ENCODE measurements at places on chromosomes 7 and 10.
A peak's percentile ranks its signal among the peaks of the same experiment; 100 is the strongest.

- no peak for DNase-seq
- H3K4me1 ChIP-seq, result no peaks in the 10 kb centered on the region
- H3K27ac ChIP-seq, result no peak overlapping the region
- no peaks in the 10 kb centered on the region for H3K27me3 ChIP-seq
- H3K4me3 ChIP-seq, result no peak overlapping the region
- H3K36me3 ChIP-seq, result no peaks in the 10 kb centered on the region
Measured at GRCh38 chr7:108234281-108234680, 104.1 kb upstream of the LAMB4 start.

GRCh38 chr7:106289848-106290247, 5.1 kb upstream of the NAMPT start:
- H3K27ac ChIP-seq, result no peak overlapping the region
- DNase-seq, result no peak
- H3K4me1 ChIP-seq, result no peaks in the 10 kb centered on the region
- H3K27me3 ChIP-seq, result no peaks in the 10 kb centered on the region
- no peak overlapping the region for H3K4me3 ChIP-seq
- no peaks in the 10 kb centered on the region for H3K36me3 ChIP-seq

GRCh38 chr7:17031906-17032551, 150.2 kb upstream of the AGR3 start:
- H3K27me3 ChIP-seq, result no peaks in the 10 kb centered on the region
- no peak overlapping the region for H3K4me3 ChIP-seq
- no peak overlapping the region for H3K27ac ChIP-seq
- DNase-seq, result no peak

DNA sequence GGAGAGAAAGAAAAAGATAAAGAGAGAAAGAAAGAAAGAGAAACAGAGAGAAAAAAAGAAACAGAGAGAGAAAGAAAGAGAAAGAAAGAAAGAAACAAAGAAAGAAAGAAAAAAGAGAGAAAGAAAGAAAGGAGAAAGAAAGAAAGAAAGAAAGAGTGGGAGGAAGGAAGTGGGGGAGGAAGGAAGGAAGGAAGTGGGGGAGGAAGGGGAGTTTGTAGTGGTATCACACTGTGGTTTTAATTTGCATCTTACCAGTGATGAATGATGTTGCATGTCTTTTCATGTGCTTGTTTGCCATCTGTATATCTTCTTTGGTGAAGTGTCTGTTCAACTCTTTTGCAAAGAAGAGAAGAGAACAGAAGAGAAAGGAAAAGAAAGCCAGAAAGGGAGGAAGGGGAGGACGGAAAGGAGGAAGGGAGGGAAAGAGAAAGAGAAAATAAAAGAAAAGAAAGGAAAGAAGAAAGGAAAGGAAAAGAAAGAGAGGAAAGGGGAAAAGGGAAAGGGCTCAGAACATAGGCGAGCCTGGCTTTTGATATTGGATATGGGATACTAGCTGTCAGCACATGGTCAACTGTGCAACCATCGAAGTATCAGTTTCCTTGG, 79.2 kb upstream of the FRMD4A start:
- no peak overlapping the region for H3K27ac ChIP-seq
- DNase-seq, result no peak
- no peak overlapping the region for H3K4me3 ChIP-seq
- H3K27me3 ChIP-seq, result no peaks in the 10 kb centered on the region
- H3K4me1 ChIP-seq, result no peaks in the 10 kb centered on the region
- no peaks in the 10 kb centered on the region for H3K36me3 ChIP-seq

- DNase-seq, result no peak
- no peak overlapping the region for H3K4me3 ChIP-seq
- H3K27ac ChIP-seq, result no peak overlapping the region
Measured at GRCh38 chr7:142813226-142813625, 41.6 kb upstream of the EPHB6 start.

DNA sequence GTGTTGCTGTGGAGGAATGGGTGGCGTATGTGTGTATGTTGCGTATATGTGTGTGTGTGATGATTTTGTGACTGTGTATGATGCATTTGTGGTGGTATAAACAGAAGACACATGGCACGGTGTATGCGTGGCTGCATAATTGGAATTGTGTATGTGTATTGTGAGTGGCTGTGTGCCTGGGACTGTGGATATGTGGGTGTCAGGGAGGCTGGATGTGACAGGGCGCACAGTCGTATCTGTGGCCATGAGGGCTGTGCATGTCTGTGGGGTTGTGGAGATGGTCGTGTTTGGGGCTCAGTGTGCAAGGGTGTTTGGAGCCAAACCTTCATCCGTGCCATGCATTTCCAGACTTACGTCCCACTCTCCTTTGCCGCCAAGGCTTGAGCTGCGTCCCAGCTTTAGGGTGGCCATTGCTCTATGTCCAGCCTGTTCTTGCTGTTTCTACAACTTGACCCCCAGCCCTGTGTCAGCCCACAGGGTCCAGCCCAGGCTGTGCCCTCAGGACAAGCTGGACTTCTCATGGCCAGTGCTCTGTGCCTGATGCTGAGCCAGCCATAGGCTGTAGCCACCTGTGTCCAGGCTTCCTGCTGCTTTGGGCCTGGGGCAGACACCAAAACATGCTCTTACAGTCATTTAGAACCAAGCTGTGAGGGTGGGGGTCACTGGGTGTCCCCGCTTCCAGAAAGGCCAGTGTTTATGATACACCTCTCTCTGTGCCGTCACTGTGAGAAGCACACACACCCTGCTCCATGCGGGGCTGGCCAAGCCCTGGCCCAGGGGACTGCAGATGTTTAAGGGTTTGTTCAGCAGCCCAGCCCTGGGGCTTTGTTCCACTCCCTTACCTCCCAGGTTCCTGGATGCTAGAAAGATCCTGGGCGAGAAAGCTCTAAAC, 127.6 kb downstream of the NEURL1 start:
- no peaks in the 10 kb centered on the region for H3K36me3 ChIP-seq
- DNase-seq, result no peak
- H3K4me3 ChIP-seq, result no peak overlapping the region
- peak overlapping the region; percentile 73 for H3K27ac ChIP-seq
- no peaks in the 10 kb centered on the region for H3K27me3 ChIP-seq

GRCh38 chr7:44967571-44968446, 11.0 kb downstream of the MYO1G start:
- DNase-seq, result peak; percentile 8
- peaks cover 4% of the 10 kb centered on the region for H3K4me1 ChIP-seq
- no peaks in the 10 kb centered on the region for H3K27me3 ChIP-seq
- H3K27ac ChIP-seq, result no peak overlapping the region
- no peak overlapping the region for H3K4me3 ChIP-seq

Measured in uterus (tissue), 4 donors.